Motor neuron (in vitro differentiated cells): ENCODE measurements at places on chromosomes 12 and 14.

GRCh38 chr12:69932676-69933552, 107.9 kb downstream of the MYRFL start:
- ATAC-seq, result peak; percentile 71

GRCh38 chr12:98456576-98457573, 58.5 kb upstream of the TMPO start:
- ATAC-seq, result peak; percentile 72

- ATAC-seq, result no peak
Observed at GRCh38 chr12:53618275-53618674, 7.9 kb downstream of the ATF7 start.

- peak; percentile 44 for ATAC-seq
Observed at GRCh38 chr12:107610021-107610859, 75.4 kb upstream of the PWP1 start.

- no peak for ATAC-seq
Observed at GRCh38 chr12:49012739-49013138, 5.8 kb downstream of the PRKAG1 start.

- ATAC-seq, result no peak
Observed at GRCh38 chr14:92546347-92547053, 32.9 kb downstream of the RIN3 start.

DNA sequence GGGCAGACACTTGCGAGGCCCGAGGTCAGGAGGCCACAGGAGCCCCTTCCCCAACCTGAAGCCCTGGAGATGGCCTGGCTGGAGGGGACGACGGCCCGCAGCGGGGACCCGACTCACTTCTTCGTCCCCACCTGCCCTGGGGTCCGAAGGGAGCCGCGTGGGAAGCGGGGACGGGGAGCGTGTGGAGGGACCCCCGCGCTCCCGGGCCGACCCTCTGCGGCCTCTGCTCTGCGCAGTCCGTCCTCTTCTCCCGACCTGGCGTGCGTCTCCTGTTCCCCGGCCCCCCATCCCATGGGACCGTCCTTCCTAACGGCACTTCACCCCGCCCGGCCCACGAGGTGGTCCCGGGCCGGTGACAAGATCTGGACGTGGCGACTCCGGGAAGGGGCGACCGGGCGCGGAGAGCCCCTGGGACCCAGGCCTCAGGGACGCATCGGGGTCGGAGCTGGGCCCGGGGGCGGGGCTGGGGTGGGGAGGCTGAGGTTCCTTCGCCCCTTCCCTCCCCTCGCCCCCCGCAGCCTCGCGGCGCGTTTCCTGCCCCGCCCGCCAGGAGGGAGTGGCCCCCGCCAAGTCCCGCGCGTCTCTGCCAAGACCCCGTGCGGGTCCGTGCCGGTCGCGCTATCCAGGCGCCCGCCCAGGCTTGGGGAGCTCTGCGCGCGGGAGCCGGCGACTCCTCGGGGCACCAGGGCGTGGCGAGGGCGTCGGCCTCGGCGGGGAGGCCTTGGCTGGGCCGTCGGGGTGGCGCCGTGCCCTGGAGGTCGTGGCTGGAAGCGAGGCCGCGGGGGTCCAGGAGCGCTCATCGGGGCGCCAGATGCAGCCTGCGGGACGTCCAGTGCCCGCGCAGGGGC, 97.1 kb downstream of the TNFAIP2 start:
- ATAC-seq, result peak; percentile 75

DNA sequence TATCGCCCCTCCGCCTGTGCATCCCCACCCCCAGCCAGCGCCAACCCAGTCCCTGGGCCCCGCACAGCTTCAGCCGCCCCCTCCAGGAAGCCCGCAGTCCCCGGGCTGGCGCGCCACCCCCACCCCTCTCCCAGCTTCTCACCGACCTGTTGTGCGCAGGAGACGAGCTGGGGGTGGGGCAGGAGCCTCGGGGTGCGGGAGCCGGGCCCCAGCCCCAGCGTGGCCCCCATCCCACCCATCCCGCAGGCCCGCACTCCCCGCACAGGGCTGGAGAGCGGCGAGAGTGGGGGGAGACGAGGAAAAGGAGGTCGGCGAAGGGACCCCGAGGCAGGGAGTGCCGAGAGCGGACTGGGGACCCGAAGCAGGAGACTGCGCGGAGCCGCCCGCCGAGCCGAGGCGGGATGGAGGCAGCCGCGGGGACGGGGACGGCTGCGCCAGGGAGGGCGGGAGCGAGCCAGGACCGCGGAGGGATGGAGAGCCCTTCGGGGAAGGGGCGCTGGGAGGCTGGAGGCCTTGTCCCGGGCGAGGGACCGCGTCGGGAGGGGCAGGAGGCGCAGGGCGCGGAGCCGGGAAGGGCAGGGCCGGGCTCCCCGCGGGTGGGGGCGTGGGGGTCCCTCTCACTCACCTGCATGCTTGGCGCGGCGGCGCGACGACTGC, 498 bp downstream of the PIANP start:
- ATAC-seq, result peak; percentile 75

DNA sequence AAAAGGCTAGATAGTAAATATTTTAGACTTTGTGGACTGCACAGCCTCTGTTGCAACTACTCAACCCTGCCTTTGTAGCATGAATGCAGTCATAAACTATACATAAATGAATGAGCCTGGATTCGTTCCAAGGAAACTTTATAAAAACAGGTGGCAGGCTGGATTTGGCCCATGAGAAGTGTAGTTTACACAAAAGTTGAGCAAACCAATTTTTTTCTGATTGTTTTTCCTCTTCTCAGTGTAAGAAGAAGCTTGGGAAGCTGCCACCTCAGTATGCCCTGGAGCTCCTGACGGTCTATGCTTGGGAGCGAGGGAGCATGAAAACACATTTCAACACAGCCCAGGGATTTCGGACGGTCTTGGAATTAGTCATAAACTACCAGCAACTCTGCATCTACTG, 9.5 kb downstream of the OAS1 start:
- no peak for ATAC-seq

DNA sequence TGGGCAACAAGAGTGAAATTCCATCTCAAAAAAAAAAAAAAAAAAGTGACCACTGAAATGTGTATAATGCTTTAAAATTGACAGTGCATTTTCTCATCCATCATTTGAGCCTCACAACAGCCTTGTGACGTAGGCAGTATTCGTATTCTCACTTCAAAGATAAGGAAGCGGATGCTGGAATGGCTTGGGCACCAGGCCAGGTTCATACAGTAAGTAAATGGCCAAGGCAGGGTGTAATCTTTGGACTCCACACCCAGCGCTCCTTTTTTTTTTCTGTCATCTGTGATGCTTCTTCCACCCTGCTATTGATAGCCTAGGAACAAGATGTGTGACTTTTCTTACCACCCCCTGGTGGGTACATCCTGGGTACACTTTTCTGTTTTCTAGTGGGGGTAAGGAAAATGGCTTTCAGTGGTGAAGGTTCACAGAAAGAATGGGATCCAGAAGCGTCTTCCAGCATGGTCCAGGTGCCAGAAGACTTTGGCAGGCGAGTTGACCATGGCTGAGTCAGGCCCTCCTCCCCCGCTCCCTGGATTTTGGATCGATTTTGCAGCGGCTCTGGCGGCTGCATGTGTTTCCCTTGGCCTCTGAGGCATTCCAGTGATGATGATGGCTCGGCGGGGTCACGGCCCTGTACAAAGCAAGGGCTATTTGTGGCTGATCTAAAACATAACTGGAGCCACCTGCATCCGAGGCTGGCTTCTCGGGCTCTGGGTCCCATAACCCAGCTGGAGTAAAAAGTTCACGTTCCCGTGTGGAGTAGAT, 110.6 kb downstream of the CACNA1C start:
- peak; percentile 90 for ATAC-seq

GRCh38 chr14:104978746-104979691, 845 bp upstream of the AHNAK2 start:
- no peak for ATAC-seq

DNA sequence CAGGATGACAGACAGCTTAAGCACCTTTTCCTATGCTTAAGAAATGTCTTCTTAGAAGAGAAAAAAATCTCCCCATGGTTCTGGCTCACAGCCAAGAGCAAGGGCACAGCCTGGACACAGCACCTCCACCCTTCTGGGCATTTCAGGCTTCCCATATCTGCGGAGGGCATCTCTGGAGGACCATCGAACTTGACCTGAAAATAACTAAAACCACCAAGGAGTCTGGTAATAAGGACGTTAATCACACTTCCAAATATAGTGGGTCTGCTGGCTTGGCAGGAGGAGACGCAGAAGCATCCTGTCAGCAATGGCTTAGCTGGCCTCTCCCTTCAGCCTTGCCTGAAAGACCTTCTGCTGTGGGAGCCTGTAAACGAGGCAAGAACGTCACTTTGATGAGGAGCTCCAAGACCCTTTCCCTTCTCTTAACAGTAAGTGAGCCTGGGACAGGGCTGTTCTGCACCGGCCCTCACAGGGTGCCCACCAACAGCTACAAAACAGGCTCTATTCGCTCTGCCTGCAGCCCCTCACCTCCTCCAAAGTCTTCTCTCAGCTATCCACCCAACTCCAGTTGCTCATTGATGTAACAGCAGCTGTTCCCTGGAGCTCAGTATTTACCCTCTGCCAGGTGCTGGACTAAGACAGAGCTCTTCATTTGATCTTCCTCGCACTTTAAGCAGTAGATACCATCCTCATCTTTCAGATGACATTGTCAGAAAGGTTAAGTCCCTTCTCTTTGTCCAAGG, 13.2 kb downstream of the SETD3 start:
- ATAC-seq, result no peak

DNA sequence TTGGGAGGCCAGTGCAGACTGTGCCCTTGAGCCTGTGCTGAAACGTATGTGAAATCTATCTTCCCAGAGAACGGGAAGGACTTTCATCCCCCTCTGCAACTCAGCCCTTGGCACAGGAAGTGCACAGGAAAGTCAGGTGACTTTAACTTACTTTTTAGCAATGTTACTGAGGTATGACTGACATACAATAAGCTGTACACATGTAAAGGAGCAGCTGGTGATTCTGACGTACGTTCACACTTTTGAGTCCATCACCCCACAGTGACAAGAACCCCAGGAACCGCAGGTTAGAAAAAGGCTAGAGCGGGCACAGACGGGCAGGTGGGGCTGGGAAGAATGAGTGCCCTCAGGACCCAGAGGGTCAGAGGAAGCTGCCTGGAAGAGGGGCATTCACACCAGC, 48.0 kb downstream of the ARL6IP4 start:
- no peak for ATAC-seq

DNA sequence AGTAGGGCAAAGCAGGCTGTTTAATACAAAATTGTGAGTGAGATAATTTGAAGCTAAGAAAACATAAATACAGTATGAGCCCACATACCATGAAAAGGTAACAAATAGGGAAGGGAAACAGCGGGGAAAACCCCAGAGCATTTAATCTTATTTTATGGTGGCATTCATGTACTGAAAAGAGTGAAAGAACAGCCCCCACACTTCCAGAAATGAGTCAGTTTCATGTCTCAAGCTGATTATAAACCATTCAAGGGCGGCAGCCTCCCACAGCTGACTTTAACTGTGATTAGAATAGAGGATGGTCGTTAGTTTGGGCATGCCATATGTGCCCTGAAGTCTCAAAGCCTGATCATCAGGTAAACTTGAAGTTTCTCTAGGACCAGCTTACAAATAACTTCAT, 64.5 kb downstream of the FOXG1 start:
- ATAC-seq, result no peak

DNA sequence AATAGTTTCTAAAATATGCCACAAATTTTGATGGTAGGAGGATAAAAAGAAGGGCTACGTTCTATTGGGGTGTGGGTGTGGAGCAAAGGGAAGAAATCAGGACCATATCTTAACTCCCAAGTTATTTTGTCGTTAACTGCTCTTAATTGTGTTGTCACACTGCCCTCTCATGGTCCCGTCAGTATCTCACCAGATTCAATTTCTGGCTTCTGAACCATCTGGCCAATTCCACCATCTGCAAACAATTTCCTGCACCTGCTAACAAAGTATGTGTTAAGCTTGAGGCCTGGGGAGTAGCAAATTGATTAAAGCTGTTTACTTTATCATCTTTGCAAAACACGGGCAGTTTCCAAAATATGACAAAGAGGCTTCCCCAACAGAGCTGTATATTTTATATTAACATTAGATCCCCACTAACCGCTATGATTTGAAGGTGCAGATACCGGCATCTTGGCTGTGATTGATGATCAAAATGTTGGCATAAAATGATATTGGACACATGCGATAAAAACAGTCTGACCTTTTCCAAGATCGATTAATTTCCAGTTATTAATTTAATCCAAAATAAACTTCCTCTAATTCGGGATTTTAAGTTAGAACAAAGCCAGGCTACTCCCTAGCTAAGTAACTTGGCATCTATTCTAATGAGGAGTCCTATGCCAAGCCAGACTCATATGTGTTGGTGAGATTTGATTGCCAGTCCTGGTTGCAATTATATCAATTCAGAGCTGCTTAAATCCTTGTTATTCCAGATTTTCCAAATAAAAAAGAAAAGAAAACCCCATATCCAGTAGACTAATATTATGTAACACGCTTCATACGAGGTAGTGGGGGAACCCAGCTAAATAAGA, 6.9 kb upstream of the DNM1L start:
- ATAC-seq, result peak; percentile 53

DNA sequence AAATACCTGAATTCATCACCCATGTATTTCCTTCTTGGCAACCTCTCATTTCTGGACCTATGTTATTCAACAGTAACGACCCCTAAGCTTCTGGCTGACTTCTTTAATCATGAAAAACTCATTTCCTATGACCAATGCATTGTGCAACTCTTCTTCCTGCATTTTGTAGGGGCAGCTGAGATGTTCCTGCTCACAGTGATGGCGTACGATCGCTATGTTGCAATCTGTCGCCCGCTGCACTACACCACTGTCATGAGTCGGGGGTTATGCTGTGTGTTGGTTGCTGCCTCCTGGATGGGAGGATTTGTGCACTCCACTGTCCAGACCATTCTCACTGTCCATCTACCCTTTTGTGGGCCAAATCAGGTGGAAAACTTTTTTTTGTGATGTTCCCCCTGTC, 356 bp downstream of the OR4Q2 start:
- no peak for ATAC-seq

DNA sequence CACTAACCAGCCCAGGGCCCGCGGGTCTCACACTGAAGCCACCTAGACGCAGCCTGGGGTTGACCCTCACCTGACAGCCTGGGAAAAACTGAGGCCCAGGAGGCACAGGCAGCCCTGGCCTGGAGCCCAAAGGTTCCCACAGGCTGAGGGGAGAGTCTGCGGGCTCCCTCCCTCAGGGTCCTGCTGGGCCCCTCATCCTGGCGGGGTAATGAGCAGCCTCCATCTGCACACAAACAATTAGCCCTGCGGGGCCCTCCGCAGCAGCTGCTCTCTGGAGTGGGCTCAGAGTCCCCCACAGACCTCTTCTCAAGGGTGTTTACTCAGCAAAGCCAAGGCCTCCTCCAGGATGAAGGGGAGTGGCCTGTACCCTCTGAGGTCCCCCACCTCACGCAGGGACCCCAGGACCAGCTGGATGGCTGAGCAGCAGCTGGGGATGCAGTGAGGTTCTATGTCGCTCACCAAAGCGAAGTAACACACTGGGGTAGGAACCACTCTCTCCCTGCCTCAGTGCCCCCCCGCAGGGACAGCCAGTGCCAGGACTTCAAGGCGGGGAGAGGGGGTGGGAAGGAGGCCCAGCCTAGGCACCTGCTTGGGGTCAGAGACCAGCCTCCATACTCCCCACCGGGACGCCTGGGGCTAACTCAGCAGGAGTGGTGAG, 7.3 kb downstream of the AKT1 start:
- ATAC-seq, result no peak

GRCh38 chr12:123278101-123278627, 6.5 kb upstream of the CDK2AP1 start:
- ATAC-seq, result no peak

- ATAC-seq, result no peak
Observed at GRCh38 chr12:14902465-14902864, 16.8 kb upstream of the MGP start.

GRCh38 chr12:46608431-46609272, 217.1 kb downstream of the SLC38A4 start:
- peak; percentile 48 for ATAC-seq
